ENCODE measurements at places on chromosomes 7 and 10.
A peak's percentile ranks its signal among the peaks of the same experiment; 100 is the strongest.

DNA sequence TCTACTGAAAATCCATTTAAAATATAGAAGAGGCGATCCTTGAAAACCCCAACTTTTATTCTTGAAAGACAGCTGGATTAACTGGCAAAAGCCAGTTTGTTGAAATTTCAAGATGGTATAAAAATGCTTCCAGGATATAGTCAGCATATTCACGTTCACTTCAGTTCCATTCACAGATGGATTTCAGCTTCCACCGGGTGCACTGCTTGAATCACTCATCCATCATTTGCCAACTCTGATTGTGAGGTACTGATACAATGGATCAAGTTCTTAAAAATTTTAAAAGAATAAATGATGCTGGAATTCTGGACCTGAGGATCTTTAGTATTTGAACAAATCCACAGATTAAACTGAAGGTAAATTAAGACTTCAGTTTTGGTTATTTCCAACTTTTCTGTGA, 2.4 kb downstream of the PURB start:
- DNase-seq: no peak

GRCh38 chr7:30700941-30701340, 18.7 kb upstream of the CRHR2 start:
- DNase-seq: no peak

DNA sequence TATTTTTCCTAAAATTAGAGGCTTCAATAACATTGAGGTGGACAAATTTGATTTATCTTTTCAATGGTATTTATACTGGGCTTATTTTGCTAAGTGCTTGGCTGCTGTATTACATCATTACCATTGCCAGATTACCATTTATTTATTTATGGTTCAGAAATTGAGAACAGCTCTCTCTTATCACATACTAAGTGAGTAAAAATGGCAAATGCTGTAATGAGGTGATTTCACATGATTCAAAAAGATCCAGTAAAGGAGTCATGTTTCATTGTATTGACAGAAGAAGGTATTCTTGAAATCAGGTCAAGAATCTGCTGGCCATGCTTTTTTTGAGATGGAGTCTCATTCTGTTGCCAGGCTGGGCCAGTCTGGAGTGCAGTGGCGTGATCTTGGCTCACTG, 322.6 kb downstream of the KIF20B start:
- DNase-seq: no peak

GRCh38 chr10:129024046-129024445, 443.0 kb upstream of the MGMT start:
- no peak for DNase-seq

DNA sequence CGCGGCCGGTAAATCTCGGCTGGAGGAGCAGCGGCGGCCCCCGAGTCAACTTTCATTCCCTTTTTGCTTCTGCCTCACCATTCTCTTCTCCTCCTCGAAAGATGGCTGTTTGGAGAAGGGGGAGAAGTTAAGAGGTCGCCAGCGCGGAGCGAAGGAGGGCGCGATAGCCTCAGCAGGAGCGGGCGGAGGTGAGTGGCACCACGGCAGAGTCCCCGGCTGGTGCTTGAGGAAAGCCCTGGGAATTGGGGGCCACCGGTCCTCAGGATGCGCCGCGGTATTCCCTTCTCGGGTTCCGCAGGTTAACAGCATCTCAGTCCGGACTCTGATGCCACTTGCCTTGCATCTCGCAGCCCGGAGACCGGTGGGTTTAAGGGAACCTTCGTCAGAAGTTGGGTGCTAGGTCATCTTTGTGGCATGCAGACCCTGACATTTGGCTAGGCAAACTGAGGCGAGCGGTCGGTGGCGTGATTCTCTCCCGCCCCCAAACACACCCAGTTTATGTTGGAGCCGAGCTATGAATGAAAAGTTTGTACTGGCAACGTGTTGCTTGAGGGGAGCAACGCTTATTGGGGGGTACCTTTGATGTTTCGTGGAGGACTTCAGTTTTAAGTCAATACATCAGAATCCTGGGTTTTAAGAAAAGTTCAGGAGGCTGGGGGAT, 59.5 kb upstream of the PRPS1L1 start:
- DNase-seq: no peak

DNA sequence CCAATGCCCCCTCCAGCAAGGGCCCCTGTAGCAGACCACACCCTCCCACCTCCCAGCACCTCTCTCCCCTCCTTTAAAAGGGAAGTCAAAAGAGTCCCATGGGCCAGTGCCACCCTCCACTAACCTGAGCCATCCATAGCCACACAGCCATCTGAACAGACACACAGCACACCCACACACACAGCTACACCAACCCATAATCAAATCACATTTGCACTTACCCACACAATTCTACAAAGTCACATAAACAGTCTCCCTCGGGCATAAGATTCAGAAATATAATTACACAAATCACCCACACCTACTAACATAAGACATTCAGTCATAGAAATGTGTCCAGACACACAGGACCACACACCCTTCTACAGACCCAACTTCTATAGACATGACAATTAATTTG, 96.3 kb downstream of the HIF1AN start:
- DNase-seq: no peak

DNA sequence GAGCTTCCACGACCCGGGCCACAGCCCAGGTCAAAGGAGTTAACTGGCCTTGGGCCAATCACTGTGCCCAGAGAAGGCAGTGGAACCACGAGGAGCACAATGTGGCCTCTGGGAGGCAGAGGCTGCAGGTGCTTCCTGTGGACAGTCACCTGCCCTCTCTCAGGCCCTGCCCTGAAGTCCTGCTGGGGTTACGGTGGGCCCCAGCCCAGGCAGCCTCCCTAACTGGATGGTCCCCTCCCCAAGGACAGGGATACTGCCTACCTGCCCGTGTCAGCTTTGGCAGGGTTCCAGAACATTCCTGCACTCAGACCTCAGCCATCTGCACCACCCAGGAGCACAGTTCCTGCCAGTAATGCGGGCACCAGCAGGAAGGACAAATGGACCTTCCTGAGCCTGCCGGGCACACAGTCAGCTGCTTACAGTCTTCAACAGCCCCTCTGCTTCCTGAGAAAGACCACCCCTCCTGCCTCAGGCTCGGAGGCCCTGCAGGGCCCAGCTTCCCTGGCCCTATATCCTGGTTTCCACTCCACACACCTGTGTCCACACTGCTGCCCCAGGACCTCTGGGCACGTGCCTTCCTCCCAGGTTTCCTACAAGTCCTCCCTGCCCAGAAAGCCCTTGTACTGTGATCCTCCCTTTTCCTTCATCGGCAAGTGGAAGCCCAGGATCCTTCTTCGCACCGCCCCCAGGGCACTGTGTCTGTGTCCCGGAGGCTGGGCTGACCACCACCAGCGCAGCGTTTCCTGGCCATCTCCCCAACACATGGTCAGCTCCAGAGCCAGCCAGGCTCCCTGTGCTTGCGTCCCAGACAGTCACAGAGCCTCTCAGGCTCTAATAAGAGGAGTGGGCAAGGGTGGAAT, 23.3 kb downstream of the WDR86 start:
- no peak for DNase-seq

DNA sequence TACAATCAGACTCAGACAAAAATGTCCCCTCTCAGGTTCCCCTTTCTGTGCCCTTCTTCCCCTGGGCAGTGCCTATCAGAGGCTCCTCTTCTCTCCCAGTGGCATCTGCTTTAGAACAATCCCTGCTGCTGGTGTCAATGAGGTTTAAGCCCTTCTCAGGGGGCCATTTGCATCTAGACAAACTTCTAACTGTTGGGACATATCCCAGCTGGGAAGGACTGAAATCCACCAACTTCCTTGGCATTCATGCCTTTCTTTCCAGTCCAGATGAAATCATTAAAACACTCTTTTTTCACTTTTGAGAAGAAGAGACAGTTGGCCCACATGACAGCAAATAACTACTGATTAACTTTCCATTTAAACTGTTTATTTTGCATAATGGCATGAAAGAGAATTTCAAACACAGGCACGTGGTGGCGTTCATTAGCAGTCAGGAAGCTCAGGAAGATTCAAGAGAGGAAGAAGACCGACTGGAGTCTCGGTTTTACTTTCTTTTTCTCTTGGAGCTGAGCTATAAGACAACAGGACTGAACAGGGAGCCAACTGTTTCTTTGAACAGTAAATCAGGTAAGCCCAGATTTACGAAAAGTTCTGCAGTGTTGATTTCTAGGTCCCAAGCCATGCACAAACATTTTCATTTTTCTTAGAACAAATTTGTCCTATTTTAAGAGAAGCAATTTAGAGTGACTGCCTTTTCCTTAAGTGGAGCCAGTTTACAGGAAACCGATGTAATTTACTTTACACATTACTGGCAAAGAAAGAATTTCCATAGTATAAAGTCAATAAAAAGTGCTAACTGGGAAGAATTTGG, at the start of gene GIMAP2:
TSS of gene GIMAP2 (plus strand) at position 488 of the 811 bp plus-strand sequence. CDS start 1,354 bp downstream, outside the sequence.
- DNase-seq: peak; percentile 17

GRCh38 chr7:157597562-157597961, 260.8 kb downstream of the DNAJB6 start:
- DNase-seq: no peak

DNA sequence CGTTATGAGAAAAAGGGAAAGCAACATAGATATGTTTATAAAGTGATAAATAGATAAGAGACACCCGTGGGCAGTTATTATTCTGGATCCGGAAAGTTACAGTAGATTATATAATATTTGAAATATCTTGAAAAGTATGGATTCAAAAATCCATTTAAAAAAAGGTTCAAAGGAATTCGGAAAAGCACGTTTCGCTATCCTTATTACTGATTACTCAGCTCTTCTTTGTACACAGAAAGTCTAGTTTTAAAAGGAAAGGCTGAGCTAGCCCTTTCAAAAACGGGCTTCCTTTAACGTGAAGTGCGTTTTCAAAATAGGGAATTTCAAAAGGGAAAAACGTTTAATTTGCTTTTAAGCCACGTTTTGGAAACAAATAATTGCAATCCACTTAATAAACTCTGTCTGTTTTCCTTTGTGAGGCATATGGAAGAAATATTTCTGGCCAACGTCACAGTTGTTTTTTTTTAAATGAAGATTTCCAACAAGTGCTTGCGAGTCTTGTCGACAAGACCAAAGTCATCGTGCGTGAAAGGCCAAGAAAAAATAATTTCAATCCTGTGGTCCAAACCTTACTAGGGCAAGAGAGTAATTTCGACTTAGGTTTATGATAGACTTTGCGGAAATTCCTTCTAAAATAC, 2.2 kb upstream of the SKIDA1 start:
- no peak for DNase-seq

- DNase-seq: no peak
Observed at GRCh38 chr10:33617381-33618080, 283.1 kb upstream of the NRP1 start.
